Glomerular endothelial cell (primary cell): ENCODE measurements at places on chromosomes 3 and 15. TPM values are rescaled to one million over a fixed set of nuclear protein-coding genes. Genes with fewer than 3 reads are reported as not detected.

DNA sequence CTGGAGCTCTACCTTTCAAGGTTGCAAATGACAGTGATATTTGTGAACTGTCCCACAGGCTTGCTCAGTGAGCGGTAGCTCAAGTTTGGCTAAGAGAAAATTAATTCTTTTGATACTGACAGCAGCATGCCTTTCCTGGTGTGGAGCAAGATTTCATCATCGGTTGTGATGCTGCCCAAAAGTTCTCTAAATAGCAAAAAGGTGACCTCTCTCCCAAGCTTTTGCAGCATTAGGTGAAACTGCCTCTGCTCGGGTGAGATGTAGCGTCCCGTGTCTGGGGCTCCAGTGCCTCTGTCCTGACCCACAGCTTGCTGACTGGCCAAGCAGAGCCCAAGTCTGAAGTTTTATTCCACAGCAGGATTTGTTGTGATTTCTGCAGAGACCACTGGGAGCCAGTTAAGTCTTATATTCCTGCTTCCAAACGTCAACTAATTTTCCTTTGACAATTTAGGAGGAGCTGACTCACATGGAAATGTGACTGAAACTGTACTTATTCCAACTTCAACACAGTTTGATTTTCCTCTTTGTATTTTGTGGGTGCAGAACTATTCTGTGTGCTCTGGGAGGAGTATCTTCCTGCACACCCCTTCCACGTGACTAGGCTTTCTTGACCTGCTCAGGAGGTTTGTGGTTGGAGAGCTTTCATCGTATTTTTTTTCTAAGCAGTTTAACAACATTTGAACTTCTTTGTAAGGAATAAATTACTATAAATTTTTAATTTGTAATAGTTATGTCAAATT lies 5.9 kb downstream of the SYNM start:
- DNase-seq = no peak

DNA sequence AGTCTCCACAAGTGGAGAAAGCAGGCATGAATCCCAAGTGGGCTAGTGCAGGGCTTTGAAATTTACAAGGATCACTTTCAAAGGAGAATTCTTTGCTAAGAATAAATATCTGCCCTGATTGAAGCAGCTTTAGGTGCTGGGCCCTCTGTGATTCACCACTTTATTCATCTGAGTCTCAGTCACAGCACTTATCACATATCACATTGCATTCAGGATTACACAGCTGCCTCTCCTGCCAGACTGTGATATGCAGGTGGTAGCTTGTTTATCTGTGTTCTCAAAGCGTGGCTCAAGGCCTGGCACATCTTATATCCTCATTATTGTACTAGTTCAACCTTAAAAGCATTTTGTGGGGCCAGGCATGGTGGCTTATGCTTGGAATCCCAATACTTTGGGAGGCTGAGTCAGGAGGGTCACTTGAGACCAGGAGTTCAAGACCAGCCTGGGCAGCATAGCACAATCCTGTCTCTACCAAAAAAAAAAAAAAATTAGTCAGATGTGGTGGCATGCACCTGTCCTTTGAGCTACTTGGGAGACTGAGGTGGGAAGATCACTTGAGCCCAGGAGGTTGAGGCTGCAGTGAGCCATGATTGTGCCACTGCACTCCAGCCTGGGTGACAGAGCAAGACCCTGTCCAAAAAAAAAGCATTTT lies 156.9 kb upstream of the EIF1B start:
- DNase-seq = no peak

DNA sequence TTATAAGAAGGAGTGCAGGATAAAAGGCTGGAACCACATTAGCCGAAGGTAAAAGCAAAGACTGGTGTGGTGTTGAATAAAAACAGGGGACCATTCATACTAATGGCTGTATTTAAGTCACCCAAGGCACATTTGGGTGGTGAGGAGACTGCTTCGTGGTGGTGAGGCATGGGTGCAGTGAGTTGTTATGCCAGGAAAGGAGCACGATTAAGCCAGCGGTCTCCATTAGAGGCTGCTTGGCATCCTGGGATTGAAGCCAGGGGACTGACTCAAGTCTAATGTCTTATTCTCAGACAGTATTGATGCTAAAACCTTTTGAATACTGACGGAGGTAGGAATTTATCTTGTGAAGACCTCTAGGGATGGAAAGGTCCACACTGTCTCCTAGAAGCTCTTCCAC lies 21.9 kb downstream of the FEM1B start:
- DNase-seq = no peak

DNA sequence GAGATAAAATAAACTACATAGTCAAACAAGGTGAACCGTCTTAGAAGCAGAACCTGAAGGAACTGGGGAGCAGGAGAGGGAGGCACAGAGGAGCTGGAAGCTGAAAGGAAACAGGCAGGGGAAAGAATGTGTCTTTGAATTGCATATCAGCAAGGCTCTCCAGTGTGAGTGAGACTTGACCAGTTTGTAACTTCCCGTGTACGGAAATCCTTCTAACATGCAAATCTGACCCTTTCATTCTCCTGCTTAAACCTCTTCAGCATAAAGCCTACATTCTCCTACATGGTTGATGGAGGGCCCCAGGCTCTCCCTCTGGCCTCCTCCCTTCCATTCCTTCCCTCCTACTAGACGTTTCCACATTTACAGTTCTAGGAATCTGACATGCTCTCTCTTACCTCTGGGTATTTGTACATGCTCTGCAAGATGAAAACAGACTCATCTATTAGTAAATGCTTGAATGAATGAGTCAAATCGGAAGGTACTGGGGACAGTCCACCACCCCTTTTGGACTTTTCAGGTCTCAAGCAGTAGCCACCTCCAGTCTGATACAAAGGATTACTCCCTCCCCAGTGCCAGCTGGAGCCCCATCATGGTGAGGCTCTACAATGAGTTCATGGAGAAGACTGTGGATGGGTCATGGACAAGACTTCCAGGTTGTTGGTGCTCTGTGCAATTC lies 6.1 kb upstream of the SLC25A38 start:
- no peak for DNase-seq

The C2CD4B gene
- 94.0 and 176 TPM in 2 replicates for total RNA-seq

The TM6SF1 gene
- 23.0 and 38.0 TPM in 2 replicates for total RNA-seq

The GLDN gene
- not detected in 2 replicates for total RNA-seq

The EIF4E3 gene
- 4.2 and 4.7 TPM in 2 replicates for total RNA-seq

The PRR20G gene
- total RNA-seq = not detected in 2 replicates
